ENCODE measurements at places on chromosomes 4 and X.

DNA sequence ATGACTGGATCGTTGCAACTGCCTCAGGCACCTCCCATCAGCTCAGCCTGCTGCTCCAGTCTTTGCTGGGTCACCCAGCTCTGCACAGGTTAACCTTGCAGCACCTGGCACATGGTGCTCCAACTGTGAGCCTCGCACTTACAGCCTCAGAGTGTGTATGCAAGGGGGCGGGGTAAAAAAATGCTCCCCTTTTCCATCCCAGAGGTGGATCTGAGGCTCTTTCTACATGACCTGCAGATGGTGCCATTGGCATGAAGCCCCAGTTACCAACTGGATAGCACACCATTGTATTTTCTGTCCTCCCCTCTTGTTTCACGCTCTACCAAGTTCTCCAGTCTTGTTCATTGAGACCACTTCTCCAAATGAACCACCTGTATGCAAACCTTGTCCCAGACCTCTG is 46.2 kb upstream of the TRPC3 start:
- DNase-seq = no peak

- DNase-seq = no peak
These were observed 18.2 kb downstream of the RAI2 start for GRCh38 chrX:17842769-17843525.

DNA sequence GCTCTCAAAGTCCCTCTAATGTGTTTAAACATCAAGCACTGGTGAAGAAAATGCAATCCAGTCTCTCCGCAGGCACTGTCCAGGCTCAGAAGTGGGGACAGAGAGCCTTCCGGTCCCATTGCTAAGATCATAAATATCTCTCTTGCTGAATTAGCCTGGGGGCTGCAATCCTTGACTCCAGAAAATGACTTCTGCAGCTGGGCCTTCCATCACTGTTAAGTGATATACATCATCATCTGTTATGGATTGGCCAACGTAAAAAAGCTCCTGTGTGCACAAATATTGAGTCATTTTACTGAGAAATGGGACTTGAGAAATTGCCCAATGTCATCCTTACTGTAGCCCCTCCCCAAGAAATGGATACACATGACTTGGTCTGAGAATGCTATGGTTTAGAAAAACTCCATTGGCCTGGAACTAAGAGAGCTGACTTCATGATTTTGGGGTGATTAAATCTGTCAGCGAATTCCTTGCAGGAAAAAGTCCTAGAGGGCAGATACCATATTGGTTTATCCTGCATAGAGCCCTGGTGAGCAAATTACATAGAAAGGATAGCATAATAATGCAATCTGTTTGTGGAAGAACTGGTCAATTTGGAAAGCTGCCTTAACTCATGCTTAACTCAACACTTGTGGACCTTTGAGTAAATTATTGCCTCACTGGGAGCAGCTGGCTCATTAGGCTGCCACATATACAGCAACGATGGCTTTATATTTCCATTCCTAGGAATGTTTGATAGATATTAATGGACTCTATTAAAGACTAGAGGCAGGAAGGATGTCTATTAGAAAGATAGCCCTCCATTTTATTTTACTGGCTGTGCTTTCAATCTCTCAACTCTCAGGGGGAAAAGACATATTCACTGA is 346.1 kb downstream of the GBA3 start:
- DNase-seq = no peak

- no peak for DNase-seq
These were observed 34.9 kb upstream of the SH3RF1 start for GRCh38 chr4:169305651-169306050.

- no peak for DNase-seq
These were observed 107.0 kb downstream of the IQCM start for GRCh38 chr4:149708513-149709130.

GRCh38 chr4:88575186-88575585 is 17.1 kb upstream of the HERC3 start:
- DNase-seq = no peak

DNA sequence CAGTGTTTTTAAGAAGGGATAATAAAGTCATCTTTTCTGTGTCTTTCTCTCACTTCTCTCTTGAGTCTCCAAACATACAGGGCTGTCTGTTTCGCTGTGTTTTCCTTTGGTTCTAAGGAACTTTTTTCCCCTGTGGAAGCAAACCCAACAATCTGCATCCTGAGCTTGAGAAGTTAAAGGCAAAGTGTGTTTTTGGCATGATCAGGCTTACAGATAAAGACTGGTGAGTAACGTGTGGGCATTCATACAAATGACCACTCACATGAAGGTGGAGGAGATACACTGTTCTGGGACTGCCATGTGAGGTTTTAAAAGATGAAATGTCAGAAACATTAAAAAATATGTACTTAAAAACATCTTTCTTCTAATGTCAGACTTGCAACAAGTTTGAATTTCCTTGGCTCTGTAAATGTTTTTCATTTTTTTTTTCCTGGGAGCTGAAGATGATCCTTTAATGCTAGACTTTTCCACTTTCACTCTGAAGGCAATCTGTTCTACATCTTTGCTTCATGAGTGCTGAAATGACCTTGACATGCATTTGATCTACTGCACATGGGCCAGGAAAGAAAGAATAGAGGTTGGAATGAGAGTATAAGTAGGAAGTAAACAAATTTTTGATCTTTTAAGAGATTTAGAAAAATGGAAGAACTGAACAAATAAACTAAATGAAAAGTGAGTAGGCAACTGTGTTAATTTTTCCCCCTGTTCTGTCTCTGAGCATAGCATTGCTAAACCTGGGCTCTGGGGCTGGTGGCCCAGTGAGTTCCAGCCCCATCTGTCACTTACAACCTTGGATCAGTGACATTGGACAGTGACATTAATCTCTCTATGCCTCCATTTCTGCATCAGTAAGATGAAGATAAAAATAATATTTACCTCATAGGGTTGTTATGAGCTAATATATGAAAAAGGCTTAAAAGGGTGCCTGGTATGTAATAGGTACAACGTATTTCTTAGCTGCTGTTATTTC is 151.1 kb upstream of the TBC1D9 start:
- no peak for DNase-seq

DNA sequence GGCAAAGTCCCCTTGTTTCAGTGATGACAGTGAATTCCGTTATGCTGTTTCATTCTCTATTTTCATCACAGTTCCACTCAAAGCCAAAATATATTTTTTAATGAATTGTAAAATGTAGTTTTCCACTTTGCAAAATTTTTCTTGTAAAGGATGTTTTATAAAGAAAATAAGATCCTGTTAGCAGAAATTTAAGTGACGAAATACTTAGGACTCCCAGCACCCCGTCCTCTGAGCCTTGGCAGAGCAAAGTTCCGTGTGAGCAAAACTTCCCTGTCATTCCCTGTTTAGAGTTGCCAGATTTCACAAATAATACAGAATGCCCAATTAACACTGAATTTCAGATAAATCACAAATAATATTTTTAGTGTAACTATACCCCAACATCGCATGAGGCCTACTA is 81.0 kb upstream of the RBPJ start:
- DNase-seq = no peak

GRCh38 chr4:119059221-119059620 is 76.4 kb upstream of the MYOZ2 start:
- no peak for DNase-seq

- DNase-seq = no peak
These were observed 94.2 kb downstream of the GPAT3 start for GRCh38 chr4:83629945-83630721.

GRCh38 chr4:186617921-186618320 is 62.6 kb upstream of the MTNR1A start:
- DNase-seq = no peak

GRCh38 chrX:27815209-27815608 is 7.4 kb downstream of the MAGEB10 start:
- DNase-seq = no peak

GRCh38 chr4:62544428-62544827 is 1344.3 kb downstream of the ADGRL3 start:
- no peak for DNase-seq

DNA sequence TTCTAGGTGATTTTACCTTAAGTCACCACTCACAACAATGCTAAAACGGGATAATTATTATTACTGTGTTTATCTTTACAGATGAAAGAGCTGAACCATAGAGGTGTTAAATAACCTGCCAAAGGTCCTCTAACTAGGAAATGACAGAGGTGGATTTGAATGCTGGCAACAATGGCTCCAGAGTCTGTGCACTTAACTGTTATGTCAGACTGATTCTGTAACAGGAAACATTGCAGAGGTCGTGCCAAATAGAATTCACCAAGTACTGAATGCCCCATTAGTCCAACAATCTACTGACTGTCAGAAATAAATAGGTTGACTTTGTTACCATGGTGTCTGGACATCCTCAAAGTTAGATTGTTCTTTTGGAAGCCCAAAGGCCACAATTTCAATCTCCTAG is 20.9 kb upstream of the USP27X start:
- no peak for DNase-seq

DNA sequence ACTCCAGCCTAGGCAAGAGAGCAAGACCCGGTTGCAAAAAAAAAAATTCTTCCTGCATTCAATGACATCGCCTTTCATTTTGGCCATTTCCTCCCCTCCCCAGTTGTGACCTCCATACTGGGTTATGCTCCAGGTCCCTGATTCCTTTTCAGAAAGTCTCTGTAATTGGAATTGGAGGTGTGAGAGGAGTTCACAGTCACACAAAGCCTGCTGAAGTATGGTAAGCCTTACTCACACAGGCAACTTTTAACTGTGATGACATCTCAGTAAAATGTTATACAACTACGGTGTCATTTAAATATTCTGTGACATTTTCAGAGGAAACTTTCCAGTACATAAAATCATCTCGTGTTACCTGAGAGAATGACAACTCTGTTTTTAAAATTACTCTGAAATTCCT is 73.6 kb downstream of the CEP44 start:
- DNase-seq = no peak

- no peak for DNase-seq
These were observed 160.1 kb downstream of the PTCHD1 start for GRCh38 chrX:23494741-23495140.

- DNase-seq = no peak
These were observed 200.6 kb downstream of the CHIC2 start for GRCh38 chr4:53863736-53864365.

DNA sequence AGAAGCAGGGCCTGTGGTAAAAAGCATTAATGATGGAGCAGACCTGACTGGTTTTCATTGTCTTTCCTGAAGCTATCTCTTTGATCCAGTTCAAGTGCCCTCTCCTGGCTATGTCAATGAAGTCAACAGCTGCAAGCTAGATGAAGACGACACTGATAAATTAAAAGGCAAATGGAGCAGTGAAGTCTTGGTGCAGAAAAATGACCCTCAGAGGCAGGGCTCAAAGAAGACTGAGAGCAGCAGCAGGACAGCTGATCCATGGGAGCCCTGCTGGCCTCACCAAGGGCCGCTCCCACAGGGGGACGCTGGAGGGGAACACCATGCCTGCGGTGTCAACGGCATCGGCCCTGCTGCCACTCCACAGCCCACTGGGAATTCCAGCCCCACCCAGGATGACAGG is 96.2 kb downstream of the RELL1 start:
- DNase-seq = no peak

DNA sequence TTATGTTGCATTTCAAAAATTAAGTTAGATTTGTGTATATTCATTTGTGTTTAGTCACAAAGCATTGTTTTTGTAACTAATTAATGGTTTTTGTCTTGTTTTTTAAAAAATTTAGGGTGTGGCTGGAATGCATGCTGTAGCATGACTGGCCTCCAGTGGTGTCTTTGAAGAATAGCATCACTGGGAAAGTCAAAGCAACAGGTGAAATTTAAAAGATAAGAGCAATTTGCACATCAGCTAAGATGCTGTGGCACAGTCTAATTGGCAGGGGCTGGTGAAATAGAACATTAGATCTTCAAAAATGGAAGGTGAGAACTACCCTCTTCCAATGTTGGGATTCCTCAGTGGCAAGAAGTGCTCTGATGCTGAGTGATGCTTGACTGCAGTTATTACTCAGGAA is 45.3 kb downstream of the ANK2 start:
- DNase-seq = no peak

DNA sequence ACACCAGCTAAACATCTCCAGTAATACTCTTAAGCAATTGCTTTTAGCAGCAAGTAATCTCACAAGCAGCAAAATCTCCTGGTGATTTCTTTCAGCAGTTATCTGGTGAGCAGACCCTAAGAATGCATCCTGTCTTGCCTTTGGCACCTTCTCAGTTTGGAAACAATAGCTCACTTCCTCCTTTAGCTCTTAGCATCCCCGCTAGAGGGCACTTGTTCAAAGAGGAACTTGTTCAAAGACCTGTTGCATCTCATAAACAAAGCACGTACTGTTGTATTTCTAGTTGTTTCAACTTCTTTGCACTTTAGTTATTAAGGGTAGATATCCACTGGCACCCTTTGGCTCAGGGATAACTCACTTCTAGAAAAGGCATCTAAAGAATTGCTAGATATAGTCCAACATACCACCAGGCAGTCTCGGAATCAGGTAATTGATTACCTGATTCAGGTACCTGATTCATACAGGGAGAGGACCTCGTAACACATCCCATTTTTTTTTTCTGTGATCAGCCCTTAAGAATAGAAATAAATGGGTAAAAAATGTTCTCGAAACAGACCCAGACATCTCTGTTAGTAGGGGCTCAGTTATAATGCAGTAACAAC is 81.9 kb upstream of the QRFPR start:
- no peak for DNase-seq

DNA sequence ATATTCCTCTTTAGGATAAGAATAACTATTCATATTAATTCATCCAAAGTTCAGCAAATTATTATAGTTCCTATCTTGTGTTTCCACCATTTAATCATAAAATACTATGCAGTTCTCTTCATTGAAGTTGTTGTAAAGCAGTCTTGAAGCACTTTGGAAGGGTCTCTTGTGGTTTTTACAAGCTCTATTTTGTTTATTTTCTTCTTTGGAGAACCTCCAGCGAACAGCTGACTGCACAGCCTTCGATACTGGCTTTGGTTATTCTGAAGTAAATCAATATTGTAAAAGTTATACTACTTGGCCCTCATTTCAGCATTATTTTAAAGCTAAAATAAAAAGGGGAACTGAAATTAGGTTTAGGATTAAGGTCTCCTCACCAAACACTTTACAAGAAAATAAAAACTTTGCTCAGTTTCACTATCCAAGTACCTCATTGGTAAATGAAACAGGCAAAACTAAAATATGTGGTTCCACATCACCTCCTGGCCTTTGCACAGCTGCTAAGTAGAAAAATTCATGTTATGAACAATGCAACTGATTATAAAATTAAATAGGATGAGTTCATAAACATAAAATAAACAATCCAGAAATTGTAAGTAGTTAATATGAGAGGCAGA is 1629.2 kb upstream of the ADGRL3 start:
- no peak for DNase-seq

DNA sequence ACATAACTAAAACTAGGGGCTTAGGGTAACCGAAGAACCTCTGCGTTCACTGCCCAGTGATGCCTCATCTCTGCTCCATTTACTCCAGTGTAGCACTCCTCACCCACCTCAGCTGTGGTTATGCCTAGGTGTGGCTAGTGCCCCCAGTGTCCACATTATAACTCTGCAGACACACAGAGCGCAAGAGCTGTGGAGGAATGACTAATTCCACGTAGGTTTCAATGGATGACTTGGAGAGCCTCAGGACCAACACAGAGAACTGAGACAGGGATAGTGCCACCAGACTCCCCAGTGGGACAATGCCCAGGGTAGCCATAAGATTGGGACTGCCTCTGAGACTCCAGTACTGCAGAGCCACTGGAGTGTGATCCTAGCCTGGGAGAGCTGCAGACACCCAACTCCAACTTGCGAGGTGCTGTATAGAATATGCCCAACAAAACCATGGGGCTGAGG is 542.4 kb upstream of the DIPK2B start:
- DNase-seq = no peak
